ENCODE measurements at places on chromosomes 4 and X.

DNA sequence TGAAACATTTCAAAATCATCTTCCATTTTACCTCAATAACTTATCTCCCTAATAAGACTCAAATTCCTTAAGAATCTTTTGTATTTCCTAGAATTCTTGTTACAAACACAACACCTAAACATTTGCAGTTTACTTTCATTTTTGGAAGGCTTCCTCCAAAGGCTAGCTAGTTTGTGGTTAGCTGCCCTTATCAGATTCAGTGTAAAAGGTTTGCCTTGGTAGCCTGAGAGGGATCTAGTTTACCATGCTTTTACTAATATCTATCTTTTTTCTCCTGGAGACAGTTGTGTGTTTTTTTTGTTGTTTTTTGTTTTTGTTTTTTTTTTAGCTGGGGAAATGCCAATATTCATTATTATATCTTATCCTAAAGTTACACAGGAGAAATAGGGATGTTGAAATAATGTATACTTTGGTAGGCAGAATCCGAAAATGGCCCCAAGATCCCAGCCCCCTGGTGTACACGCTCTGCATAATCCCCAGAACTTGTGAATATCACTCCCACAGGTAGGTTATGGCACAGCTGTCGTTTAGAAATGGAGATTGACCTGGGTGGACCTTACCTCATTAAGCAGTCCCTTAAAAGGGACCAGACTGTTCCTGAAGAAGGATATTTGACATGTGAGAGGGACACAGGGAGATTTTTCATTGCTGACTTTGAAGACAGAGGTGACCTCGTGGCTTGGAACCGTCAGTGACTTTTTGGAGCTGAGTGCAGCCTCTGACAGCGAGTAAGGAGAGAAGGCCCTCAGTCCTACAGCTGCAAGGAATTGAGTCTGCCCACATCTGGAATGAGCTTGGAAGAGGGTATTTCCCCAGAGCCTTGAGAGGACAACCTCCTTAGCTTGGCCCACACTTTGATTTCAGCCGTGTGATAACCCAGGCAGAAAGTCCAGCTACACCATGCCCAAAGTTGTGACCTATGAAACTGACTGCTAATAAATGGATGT, 33.4 kb downstream of the SEPTIN11 start:
- no peak for DNase-seq

DNA sequence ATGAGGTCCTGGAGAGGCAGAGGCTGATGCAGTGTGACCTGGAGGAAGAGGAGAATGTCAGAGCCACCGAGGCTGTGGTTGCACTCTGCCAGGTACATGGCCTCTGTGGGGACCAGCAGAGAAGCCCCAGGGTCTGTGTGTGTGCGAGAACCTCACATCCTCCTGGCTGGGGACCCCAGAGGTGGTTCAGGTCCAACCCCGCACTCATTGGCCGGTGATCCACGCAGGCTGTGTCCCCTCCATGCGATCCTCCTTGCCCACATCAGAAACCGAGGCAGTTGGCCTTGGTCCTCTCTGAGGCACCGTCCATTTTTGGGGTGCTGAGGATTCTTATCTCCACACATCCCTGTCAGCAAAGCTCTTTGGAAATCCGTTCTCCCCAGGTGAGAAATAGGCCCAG, 45.3 kb downstream of the EVC start:
- no peak for DNase-seq

GRCh38 chrX:136697156-136697555, 49.2 kb downstream of the CD40LG start:
- no peak for DNase-seq

DNA sequence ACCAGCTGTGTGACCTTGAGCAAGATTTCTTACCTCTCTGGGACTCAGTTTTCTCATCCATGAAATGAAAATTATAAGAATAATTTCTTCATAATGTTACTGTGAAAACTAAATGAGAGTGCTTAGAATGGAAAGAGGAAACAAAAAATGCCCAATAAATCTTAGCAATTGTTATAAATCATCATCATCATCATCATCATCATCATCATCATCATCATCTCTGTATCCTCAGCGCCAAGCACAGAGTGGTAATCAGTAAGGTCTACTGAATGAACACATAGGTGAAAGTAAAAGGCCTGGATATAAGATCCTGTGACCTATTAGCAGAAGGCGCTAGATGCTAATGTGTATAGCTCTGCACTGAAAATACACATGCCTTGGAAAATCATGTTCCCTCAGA, 6.8 kb upstream of the STARD8 start:
- DNase-seq = no peak

DNA sequence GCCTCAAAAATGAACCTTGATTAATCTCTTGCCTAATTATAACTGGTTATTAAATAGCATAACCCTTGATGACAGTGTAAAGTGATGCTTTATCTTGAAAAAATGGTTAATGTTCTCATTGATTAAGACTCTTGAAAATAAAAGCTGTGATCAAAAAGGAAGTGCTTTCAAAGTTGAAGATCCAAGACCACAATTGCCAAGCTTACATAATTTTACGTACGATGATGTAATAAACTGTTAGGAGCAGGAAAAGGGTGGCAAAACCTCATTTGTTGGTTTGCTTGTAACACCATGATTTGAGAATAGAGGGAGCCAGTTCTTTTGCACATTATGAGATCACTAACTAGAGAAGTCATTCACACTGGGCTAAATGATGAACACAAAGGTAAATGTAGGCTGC, 322.2 kb downstream of the ADGRL3 start:
- no peak for DNase-seq

DNA sequence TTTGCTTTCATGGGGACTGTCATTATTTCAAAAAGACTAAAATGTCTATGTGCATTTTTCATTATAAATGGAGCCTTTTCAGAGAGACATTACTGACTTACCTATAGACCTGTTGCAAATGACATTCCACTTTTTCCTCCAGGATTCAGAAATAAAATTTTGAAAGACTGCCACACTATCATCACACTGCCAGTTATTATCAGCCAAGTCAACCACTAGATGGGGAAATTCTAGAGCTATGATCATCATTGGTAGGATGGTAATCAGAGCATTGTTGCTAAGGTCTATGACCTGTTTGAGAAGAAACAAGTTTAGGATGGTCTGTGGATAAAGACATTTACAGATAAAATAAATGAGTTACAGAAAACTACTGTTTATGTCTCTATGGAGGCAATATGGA, 22.5 kb downstream of the LRRC66 start:
- no peak for DNase-seq

DNA sequence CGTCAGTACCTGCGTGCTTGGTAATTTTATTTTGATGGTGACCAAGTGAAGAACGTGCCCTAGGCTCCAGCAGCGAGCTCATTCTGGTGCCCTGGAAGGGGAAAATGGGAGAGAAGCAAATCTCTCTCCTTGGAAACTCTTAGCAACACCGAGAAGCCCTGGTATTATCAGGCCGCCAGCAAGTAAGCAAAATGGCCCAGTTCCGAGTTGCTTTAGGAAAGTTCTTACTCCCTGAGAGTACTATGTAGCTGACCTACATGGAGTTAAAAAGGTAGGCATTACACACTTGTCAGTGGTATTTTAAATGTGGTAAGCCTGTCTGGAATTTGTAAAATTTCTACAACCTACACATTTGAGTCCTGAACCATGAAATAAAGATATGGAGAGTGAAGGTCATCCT, 146.4 kb downstream of the CPEB2 start:
- DNase-seq = no peak

- no peak for DNase-seq
Measured at GRCh38 chr4:78534286-78534955, 17.1 kb upstream of the ANXA3 start.

GRCh38 chrX:41956027-41956426, 32.7 kb upstream of the CASK start:
- peak; percentile 0 for DNase-seq

GRCh38 chr4:25861951-25862410, 807 bp downstream of the SEL1L3 start:
- DNase-seq = peak; percentile 60

GRCh38 chr4:128570387-128570975, 239.0 kb upstream of the JADE1 start:
- DNase-seq = peak; percentile 83

GRCh38 chr4:168555437-168555836, 58.6 kb downstream of the PALLD start:
- DNase-seq = no peak

DNA sequence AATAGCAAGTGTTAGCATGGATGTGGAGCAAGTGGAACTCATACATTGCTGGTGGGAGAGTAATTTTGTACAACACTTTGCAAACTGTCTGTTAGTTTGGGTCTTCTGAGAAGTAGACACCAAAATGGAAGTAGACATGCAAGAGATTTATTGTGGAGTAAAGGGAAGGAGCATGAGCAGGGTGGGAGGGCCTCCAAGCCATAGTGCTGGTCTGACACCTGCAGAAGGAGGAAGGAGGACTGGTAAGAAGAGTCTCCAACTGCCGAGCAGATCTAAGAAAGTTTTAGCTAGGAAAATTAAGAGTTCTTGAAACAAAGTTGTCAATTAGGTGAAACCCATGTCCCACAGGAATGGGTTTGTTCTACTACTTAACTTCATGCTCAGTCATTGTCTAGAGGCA, 64.0 kb upstream of the DDIT4L start:
- no peak for DNase-seq

GRCh38 chr4:164023214-164023613, 528.7 kb downstream of the TMA16 start:
- no peak for DNase-seq

DNA sequence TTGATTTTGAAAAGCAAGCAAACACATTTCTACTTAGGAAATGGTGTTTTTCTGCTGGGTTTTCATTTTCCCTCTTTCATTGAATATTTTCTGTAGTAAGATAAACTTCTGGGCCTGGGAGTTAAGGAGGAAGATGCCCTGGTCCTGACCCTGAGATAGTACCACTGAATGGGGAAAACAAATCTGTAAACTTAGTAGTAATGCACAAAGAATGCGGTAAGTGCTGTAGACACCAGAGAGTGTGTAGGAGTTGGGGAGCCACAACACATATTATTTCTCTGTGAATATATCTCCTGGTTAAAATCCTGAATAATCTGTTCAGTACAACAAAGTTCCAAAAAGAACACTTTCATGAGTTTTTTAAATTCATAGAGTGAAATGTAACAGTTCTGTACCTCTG, 178.3 kb downstream of the MAPK10 start:
- DNase-seq = peak; percentile 32

- DNase-seq = no peak
Measured at GRCh38 chr4:79613269-79613935, 205.4 kb upstream of the GK2 start.

- DNase-seq = no peak
Measured at GRCh38 chrX:24343719-24344118, 16.7 kb upstream of the SUPT20HL1 start.

DNA sequence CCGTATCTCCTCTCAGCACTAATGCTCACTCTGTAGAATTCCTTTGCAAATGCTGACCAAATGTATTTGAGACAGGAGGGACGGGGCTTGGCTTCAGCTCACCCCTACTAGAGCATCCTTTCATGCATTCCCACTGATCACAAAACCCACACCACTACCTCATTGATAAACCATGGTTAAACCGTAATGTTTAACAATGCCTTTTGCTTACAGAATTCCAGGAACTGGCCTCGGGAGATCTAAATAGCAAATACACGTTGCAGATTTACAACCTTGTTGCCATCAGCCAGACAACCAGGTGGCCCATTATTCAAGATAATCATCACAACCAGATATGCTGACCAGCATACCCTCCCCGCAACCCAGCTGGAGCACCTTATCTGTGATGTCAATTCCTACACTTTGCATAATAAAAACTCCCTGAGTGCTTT, 391.9 kb downstream of the KCTD8 start:
- DNase-seq = no peak

DNA sequence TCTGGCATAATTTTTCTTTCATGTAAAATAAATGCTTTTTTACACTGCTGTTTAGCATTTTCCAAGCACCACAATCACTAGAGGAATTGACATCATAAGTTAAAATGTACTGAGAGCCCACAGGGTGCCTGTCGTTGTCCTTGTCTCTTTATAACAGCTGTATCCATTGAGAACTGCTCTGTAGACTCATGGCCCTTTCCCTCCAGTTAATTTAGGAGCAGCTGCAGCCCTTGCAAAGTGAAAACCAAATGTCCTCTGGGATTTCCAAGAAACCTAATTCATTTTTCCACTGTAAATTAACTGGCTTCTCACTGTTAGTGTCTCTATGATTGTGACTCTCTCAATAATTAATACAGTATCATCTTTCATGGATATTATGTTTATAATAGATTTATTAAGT, 185.9 kb downstream of the SLC4A4 start:
- no peak for DNase-seq

- no peak for DNase-seq
Measured at GRCh38 chrX:69149466-69150280, 15.6 kb downstream of the PJA1 start.

- DNase-seq = no peak
Measured at GRCh38 chr4:48334900-48335384, 6.4 kb upstream of the SLAIN2 start.

DNA sequence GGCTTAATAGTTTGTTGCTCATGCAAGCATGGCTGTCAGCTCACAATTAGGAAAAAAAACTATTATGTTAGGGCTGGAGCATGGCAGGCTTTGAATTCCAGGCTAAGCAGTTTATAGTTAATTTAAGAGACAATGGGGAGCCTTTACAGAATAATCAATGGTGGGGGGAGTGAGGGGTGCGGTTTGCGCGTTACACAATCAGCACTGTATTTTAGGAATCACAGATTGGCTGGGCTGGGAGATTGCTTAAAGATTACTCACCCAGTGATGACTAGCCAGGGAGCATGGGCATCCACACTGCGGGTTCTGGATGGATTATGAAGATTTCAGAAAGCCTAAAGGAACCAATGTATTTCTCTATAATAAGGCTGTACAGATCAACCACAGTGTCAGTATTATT, 186.6 kb downstream of the SOX3 start:
- no peak for DNase-seq

DNA sequence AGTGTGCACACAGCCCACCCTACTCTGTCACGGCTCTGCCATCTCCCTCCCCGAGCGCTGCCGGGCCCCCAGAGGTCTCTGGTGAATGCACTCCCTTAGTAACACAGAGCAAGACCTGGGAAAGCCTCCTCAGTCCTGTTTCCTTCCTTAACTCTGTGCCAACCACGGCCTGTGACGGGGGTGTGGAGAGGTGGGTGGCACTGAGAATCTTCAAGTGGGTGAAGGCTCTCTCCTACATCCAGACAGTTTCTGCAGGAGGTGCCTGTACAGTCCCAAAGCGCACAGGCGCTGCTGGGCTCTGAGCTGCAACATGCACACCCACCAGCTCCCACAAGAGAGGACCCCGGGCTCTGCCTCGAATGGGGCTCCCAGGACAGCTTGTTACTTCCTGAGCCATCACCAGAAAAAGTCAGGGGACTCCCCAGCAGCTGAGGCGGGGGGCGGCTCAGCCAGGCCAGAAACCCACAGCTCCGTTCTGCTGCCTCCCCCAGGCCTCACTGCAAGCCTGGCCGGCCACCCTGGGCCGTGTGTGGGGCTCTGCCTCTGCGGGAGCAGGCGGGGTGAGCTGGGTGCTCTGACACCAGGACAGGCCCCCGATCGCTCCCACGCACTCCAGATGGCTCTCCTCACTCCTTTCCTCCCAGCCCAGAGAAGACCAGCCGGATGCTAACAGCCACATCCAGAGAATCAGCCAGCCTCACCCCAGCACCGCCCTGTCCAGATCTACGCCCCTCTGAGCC, 29.7 kb downstream of the FAM53A start:
- DNase-seq = no peak

- DNase-seq = peak; percentile 69
Measured at GRCh38 chrX:109857584-109858228, 124.6 kb upstream of the ACSL4 start.

GRCh38 chr4:37928426-37929416, 31.5 kb upstream of the PTTG2 start:
- peak; percentile 34 for DNase-seq

GRCh38 chr4:153152501-153153338, 51.5 kb upstream of the TRIM2 start:
- DNase-seq = peak; percentile 39

- peak; percentile 58 for DNase-seq
Measured at GRCh38 chr4:108029731-108030130, 40.0 kb downstream of the HADH start.

All from cardiac fibroblast (primary cell).